NCI-H1105 (cell line): ENCODE measurements at places on chromosomes 7 and 10.

DNA sequence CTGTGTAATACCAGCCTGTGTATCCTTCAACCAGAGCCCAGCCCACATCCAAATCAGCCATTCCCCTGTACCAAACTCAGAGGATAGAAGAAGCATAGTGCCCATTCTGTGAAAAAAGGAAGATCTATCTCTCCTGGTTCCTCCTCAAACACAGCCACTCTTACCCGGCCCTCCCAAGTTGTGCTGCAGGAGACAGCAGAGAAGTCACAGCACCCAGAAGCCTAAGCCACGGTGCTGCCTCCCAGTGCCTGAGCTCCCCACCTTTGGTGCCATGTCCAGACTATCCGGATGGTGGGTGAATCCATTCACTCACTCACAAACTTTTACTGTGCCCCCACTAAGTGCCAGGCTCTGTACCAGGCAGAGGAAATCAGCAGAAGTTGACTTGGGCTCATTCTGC lies 166.0 kb upstream of the ZMIZ1 start:
- no peak for DNase-seq

GRCh38 chr10:104437226-104437625 lies 83.6 kb downstream of the CFAP58 start:
- DNase-seq, result no peak

- no peak for DNase-seq
Measured at GRCh38 chr7:39703144-39703543, 79.8 kb downstream of the RALA start.

DNA sequence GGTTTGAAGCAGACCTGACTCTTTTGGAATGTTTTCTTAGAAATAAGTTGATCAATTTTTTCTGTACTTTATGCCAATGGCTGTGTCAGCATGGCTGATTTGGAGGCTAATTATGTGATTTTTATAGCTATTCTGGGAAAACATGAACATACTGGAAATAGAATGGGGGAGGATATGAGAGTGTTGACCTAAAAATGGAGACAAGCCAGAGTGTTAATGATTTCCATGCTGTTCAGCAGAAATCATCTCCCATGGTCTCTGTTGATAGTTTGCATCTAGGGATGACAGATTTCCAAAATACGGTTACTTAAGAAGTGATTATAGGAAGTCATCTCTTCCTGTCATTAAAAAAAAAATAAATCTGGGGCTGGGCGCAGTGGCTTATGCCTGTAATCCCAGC lies 32.7 kb upstream of the DMTF1 start:
- DNase-seq, result no peak

DNA sequence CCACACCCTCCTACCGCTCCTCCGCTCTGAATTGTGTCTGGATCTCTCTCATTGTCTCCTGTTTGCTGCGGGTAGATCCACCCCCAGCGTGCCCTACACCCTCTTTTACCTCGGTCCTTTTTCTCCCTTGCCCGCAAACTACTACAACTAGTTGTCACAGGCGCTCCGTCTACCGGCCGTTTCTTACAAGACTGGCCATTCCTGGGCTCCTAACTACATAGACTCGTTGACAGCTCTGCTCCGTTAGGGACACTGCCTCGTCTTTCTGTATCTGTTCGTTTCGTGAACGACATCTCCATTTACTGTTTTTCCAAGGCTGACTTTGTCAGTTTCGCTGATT lies 786 bp downstream of the TAF3 start:
- no peak for DNase-seq

- no peak for DNase-seq
Measured at GRCh38 chr7:122380992-122381391, 76.4 kb upstream of the FEZF1 start.

- DNase-seq, result no peak
Measured at GRCh38 chr10:81873932-81874816, 820 bp upstream of the NRG3 start.

- no peak for DNase-seq
Measured at GRCh38 chr7:98930921-98931320, 52.6 kb downstream of the TRRAP start.

GRCh38 chr7:139699640-139700504 lies 77.9 kb downstream of the HIPK2 start:
- DNase-seq, result no peak

DNA sequence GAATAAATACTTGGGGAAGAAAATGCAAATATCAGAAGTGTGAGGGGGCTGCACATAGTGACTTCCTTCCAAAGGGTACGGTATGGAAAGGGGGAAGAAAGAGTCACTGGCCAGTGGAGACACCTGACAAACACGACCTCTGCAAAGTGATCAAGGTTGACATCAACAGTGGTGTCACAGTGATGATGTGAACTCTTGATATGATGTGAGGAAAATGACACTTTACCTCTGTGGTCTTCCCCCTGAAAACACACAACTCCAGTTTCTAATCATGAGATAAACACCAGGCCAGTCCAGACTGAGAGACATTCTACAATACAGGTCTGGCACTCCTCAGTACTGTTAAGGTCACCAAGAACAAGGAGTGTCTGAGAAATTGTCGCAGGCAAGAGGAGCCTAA lies 169.7 kb downstream of the BUB3 start:
- no peak for DNase-seq

DNA sequence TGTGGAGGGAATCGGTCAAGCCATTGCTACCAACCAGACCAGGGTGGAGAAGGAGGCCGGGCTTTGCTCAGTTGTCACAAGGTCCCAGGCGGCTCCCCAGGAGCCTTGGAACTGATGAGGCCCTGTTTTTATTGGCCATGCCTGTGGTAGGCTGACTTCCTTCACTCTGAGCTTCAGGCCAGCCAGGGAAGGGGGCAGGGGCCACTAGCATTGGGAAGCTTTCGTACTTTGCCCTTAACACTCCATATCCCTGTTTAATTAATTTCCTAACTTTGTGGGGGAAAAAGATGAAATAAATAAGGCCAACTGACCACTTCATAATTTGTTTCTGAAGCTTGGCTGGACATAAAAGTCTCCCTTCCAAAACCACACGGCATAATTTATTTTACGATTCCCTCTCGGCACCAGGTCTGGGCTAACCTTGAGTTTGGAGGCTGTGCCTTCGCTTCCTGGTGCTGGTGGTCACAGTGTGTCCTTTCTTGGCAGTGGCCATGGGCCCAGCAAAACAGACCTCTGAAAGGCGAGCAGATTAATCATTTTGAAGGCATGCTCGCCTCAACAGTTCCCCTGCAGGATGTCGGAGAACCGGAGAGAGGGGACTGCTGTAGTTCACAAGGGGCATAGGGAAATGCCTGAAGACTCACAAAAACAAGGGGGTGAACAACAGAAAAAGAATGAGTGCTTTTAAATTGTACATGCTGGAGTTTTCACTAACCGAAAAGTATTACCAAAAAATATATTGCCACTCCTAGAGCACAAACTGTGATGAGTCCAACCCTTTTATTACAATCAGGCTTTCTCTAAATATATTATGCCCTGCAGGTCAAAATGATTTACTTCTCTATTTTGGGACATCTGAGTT lies 966.0 kb downstream of the LRMDA start:
- DNase-seq, result no peak

DNA sequence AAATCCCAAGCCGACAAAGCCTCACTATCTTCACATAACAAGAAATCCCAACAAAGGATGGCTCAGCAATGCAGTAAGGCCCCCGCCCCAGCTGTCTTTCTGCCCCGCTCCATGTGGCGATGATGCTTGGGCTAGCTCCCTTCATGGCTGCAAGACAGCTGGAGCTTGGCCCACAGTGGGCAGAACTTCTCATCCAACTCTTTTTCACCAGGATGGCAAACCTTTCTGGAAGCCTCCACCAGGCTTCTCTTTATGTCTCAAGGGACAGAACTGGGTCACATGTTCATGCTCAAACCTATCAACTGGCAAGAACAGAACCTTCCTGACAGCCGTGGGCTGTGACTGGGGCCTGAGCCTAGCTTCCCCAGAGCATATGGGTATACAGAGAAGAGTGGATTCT lies 260.5 kb upstream of the MKLN1 start:
- DNase-seq, result no peak

GRCh38 chr10:124465003-124465776 lies 3.6 kb downstream of the LHPP start:
- DNase-seq, result no peak

GRCh38 chr10:7152982-7153381 lies 257.9 kb downstream of the SFMBT2 start:
- no peak for DNase-seq

DNA sequence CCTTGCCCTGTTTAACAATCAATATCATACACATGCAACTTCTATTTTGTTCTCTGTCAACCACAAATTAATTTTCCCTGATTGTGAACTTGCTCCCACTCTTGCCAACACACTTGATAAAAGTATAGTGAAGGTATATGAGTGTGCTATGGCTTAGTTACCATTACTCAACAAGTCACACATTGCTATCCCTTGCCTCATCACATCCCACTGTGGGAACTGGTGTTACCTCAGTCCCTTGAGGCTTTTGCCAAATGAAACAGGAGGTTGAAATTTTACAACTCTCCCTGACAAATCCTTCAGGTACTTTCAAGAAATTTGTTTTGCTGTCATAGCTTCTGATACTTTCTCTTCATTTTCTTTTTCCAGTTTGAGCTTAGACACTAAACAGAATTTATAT lies 472.5 kb upstream of the SEMA3D start:
- DNase-seq, result no peak

GRCh38 chr10:34548466-34548865 lies 266.6 kb downstream of the PARD3 start:
- no peak for DNase-seq

DNA sequence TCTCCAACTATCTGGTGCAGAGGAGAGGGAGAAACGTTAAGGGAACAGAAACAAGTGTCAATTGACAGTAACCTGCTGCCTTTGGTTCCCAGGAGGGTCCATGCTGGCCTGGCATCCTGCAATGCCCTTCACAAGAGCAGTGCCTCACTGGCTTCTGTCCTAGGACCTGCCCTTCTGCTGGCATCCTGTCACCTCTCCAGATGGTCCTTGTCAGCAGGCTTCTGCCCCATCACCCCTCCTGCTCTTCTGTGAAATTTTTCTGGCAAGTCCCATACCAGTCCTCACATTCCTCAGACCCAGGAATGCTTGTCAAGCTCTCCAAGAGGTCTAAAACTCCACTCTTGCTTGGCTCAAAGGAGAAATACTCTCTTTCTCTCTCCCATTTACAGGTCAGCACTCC lies 34.2 kb downstream of the C10orf67 start:
- no peak for DNase-seq

GRCh38 chr7:141463986-141464385 lies 87.2 kb upstream of the AGK start:
- DNase-seq, result no peak

DNA sequence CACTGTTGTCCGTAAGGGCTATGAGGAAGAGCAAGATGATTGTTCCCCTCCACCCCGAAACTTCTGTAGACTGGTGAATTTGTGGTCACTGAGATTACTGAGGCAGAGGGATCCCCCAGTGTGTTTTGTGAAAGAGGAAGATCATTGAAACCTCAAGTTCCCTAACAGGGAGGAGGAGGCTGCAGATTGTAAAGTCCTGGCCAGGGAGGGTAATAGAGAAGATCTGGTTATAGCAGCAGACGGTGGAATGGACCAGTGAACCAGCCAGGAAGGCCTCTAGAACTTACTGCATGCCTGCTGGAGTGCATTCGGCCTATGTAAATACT lies 31.1 kb downstream of the LMTK2 start:
- no peak for DNase-seq

DNA sequence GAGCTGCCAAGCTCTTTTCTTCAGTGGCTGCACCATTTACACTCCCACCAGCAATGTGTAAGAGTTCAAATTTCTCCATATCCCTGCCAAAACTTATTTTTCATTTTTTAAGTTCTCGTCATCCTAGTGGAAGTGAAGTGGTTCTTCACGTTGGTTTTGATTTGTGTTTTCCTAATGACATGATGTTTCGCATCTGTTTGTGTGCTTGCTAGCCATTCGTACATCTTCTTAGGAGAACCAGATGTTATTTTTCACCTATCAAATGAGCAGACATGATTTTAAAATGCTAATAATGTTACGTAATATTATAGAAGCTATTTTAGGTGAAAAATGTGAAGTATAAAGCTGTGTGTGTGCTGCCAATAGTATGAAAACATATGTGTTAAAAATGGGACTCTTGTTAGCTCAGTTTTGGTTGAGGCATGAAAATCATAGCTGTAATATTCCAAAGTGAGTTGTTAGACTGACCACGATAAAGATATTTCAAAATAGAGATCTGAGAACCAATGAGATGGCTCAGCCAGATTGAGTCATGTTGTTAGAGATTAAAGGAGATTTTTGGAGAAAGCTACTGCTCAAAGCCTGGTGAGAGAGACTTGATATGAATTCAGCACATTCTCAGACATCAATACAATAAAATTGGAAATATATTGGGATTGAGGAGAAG lies 25.9 kb upstream of the GALNT11 start:
- DNase-seq, result no peak
